ENCODE measurements at places on chromosomes 11 and 22. TPM values are rescaled to one million over a fixed set of nuclear protein-coding genes. Genes with fewer than 3 reads are reported as not detected.
A peak's percentile ranks its signal among the peaks of the same experiment; 100 is the strongest.

DNA sequence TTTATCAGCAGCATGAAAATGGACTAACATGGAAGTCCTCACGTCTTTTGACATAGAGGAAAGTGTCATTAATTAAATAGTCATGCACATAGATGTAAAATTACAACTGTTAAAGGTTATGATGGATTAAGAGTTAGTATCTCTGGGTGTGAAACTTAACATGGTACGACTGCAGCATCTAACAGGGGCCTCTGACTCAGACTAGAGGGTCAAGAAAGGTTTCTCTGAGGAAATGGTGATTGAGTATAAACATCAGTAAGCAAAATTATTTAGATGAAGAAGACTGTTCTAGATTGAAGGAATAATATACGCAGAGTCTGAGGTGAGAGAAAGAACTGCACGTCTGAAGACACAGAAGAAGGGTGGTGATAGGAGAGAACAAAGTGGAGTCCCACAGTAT is 42.1 kb upstream of the GAB2 start:
- no peak for DNase-seq

- peak; percentile 40 for DNase-seq
Measured at GRCh38 chr11:133619973-133620372, 87.7 kb upstream of the OPCML start.

GRCh38 chr11:20367313-20367948 is 3.9 kb downstream of the HTATIP2 start:
- DNase-seq = no peak

GRCh38 chr11:71186806-71187205 is 65.6 kb downstream of the SHANK2 start:
- peak; percentile 56 for DNase-seq

DNA sequence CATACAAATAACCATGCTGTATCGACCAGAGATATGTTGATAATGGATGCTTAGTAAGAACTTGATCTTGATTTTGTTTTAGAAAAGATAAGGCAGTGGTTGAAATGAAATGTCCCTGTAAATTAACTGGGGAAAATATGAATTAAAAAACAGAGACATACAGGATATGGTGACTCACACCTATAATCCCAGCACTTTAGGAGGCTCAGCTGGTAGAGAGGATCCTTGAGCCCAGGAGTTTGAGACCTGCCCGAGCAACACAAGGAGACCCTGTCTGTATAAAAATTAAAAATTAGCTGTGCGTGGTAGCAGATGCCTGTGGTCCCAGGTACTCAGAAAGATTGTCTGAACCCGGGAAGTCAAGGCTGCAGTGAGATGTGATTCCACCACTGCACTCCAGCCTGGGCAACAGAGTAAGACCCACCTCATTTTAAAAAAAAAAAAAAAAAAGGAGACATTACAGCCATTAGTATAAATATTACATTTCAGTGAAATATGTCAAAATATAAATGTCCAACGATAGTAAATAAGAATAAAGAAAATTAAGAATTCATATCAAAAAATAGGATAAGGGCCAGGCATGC is 4.6 kb downstream of the PICALM start:
- no peak for DNase-seq

DNA sequence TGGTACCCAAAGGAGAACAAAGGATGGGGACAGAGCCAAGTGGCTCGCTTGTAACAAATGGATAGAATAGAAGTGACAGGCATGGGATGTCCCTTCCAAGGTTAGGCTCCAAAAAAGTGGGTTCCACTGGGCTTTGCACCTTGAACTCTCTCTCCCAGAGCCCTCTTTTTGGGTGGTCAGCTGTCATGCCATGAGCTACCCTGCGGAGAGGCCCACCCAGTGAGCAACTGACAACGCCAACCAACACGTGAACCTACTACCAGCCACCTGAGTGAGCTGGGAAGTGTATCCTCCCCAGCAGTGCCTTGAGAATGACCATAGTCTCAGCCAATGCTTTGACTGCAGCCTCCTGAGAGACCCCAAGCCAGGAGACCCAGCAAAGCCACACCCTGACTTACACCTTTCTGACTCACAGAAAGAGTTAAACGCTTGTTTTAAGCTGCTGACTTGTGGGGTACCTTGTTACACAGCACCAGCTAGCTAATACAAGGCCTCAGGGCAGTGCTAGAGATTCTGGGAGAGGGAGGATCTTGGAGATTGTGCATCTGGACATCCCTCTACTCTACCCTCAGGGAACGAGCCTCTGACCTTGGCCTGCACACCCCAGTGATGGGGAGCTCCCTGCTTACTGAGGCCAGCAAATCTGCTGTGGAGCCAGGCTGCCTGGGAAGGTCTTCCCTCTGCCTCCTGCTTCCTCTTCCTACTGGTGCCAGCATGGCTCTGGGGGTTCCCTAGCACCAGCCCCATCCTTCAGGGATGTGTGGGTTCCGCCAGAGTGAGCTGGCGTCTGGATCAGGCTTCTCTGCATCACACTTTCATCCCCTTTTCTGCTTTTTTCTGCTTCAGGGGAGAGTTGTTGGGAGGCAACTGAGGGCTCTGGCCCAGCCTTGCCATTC is 29.1 kb upstream of the RFPL3 start:
- no peak for DNase-seq

DNA sequence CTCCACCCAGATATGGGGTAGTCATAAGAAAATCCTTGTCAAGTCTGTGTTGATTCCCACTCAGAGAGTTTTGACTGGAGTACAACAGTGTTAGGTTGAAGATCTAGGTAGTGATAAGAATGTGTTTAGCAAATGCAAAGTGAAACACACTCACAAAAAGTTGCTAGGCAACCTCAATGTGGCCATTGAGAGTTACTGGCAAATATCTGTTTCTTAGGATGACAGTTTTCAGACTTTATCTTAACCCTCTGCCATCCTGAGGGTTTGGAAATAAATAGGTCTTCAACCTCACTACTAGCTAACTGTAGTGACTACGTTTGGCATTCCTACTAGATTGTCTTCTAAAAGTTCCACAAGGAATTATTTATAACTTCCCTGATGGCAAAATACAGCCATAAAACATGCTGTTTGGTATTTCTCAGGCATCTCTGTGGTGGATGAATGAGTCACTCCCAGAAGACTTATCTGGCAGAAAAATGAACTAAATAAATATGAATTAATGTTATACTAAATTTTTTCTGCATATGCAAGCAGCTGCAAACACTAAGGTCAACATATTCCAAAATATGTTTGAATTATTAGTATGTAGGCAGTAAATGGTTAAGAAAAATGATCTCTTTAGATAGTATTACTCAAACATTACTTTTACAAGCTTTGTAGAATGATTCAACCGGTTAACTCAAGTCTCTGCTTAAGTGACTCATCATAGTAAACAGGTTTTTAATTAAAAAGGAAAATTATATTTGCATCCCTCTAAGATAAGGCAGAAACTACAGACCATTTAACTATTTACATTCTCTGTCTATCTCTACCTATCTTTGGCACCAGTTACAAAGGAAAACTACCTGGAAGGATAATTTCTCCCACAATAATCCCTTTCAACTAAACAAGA is 17.1 kb upstream of the SYTL2 start:
- DNase-seq = no peak

GRCh38 chr11:17381156-17381555 is 7.3 kb downstream of the KCNJ11 start:
- no peak for DNase-seq

DNA sequence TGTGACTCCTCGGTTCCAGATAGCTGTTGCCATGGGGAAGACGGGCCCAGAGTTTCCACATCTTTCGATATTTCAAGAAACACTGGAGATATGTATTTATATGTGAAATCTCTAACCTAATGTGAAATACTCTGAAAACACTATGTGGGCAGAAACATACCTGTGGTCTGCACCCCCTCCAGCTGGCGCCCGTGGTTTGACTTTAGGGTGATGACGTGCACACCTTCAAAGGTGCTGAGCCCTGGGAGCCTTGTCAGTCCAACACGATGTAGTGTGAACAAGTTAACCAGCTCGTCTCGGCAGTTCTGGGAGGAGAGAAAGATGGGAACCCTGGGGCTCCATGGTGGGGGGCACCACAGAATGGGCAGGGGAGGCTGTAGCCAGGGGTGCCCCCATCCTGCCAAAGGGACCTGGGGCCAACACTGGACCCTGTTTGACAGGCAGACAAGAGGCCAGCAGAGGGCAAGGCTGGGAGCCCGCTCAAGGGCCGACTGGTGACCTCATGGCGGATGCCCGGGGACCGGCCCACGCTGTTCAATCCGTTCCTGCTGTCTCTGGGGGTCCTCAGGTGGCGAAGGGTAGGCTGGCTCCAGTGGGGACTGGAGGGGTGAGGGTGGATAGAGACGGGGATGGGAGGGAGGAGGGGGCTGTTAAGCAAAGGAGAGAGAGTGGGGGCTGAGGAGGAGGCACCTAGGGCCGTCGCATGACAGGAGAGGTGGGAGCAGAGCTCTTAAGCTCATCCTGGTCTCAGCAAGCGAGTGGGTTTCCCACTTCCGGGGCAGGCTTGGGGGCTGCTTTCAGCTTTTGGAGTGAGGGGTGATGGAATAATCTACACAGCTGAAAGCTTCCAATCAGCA is 43.8 kb downstream of the TRIOBP start:
- no peak for DNase-seq

DNA sequence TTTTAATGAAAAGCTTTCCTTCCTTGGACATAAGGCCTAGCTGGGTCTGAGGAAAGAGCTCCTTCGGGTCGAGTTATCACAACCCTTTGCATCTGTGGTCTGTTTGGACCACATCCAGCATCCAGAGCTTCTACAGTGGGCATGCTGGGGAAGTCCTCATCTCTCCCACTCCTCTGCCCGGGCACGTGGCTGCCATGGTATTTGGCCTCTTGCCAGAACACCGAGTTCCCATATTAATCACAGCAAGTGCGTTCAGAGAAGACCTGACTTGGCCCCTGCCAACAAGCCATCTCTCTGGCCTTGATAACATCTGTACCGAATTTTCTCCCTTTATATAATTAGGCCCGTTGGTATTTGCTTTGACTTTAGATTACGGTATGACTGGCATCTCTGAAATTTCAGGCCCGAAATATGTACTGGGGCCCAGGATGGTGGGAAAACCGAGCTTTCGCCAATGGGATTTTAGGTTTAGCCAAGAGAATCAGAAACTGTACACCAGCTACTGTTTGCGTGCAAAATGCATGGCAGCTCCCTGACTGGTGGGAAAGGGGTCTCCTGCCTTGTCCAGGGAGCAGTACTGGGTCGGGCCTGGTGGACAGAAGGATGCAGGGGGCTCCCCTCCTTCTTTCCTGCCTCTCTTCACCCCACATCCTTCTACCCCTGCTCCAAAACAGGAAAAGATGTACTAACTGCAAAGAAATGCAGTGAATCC is 90.0 kb downstream of the MICAL2 start:
- no peak for DNase-seq

DNA sequence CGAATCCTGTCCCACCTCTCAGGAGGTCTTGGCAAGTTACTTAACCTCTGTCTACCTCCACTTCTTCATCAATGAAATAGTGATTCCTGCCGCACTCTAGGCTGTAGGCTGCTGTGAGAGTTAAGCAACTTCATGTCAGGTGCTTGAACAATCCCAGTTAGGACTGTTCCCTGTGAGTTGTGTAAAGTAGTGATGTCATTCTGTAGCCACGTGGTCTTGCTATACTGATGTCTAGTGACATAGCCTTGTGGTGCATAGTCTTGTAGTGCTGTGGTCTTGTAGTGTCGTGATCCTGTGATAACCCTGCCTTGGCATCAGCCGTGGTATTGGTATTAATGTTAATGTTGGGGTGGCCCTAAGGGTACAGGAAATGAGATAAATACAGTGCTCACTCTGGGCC is 30.3 kb upstream of the PRR5 start:
- DNase-seq = no peak

DNA sequence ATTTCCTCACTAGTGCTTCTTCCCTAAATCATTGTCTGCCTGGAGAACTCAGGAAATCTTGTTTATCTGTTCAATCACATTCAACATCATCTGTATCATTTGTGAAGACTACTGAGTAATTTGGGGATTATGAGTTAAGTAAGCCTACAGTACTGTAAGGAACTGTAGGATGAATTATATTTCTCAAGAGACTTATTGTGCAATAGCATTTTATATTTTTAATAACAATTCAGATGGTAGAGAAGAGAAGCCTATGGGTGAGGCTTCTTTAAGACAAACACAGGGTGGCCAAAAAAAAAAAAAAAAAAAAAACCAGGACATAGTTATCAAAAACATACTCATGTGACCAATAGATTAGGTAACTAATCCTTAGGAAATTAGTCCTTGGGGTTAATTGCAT is 282.7 kb downstream of the FAM181B start:
- DNase-seq = no peak

- no peak for DNase-seq
Measured at GRCh38 chr22:26921726-26922125, 264.3 kb downstream of the MIAT start.

GRCh38 chr22:24133187-24133965 is 47.9 kb upstream of the SUSD2 start:
- DNase-seq = no peak

DNA sequence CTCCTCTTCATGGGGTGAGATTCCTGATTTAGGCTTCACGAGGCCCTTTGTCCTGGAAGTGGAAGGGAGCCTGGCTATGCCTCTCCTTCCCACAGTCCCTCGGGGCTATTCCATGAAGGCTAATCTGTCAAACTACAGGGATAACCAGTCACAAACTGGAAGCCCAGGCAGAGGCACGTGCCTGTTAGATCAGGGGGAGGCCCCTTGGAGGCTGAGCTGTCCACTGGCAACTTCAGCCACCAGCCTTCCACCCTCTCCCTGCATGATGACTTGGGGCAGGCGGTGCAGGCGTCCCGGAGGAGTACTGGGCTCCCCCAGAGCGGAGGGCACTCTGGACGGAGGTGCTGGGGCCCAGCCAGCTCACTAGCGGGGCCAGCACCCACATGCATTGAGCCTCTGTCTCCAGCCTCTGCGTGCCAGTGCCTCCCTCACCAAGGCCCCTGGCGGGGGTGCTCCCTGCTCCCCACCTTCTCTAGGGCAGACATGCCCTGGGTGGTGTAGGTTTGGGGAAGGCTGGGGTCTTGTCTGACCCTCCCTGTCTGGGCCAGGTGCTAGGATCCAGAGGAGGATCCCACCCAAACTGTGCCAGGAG is 42.9 kb downstream of the WNT11 start:
- no peak for DNase-seq

GRCh38 chr22:28609921-28610320 is 69.7 kb downstream of the TTC28 start:
- no peak for DNase-seq

DNA sequence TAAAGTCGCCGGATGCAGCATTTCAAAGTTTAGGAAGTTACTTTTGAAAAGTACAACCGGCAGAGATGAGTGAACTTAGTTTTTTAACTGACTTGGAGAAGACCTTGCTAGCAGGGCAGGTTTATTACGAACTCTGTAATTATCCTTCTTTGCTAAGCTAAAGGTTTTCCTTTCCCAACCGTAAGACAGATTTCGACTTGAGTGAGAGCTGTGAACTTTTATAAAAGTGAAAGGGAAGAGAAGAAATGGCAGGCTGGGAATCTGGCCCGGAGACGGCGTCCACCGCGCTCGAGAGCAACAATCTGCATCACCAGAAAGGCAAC is 659 bp upstream of the TEAD1 start:
- DNase-seq = no peak

The CALCB gene
- polyA plus RNA-seq = not detected

The ZNF70 gene
- polyA plus RNA-seq = 1.1 TPM

The PATE2 gene
- polyA plus RNA-seq = not detected

The BBOX1 gene
- polyA plus RNA-seq = 414 TPM

The SMC1B gene
- polyA plus RNA-seq = not detected

All from kidney (tissue), 22 donors.